ENCODE measurements at places on chromosomes 6 and 20.
A peak's percentile ranks its signal among the peaks of the same experiment; 100 is the strongest.

GRCh38 chr6:69027861-69028260, 392.8 kb downstream of the ADGRB3 start:
- no peak for DNase-seq

DNA sequence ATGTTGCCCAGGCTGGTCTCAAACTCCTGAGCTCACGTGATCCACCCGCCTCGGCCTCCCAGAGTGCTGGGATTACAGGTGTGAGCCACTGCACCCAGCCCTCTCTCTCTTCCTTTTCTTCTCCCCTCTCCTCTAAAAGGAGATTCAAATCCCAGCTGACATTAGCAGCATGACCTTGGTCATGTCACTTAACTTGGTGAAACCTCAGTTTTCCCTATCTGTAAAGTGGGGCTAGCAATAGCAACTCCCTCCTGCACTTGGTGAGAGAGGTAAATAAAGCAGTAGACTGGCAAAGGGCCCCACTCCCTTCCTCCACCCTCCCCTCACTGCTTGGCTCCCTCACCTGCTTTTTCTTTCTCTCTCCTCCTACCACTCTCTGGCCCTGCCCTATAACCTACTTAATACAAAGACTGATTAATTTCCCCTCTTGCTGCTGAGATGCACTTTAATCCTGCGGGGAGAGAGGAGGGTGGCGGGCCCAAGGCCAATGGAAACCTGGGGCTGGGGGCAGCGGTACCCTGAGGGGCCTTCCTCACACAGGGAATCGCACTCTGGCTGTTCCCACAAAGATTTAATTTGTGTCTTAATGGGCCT, 54.2 kb upstream of the ZFAND3 start:
- no peak for DNase-seq

- DNase-seq: no peak
Measured at GRCh38 chr20:22071841-22072240, 366.4 kb downstream of the PAX1 start.

DNA sequence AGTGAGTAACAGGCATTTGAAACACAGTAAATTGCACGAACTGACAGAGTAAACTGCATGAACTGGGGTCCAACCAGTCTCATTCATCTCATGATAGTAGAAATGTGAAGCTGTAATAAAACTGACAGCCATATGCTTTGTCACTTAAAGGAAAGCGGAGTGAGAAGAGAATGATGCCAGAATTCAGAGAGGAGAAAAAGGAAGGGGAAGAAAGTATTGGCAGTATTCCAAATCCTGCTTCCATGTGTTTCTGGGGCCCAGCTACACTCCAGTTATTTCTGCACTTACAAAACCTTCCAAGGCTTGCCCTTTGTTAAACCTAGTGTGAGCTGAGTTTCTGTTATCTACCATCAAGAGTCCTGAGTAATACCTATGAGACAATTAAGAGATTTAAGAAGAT, 17.2 kb downstream of the SNX14 start:
- no peak for DNase-seq

- peak; percentile 58 for DNase-seq
Measured at GRCh38 chr20:62186887-62187866, 4.3 kb downstream of the MTG2 start.

DNA sequence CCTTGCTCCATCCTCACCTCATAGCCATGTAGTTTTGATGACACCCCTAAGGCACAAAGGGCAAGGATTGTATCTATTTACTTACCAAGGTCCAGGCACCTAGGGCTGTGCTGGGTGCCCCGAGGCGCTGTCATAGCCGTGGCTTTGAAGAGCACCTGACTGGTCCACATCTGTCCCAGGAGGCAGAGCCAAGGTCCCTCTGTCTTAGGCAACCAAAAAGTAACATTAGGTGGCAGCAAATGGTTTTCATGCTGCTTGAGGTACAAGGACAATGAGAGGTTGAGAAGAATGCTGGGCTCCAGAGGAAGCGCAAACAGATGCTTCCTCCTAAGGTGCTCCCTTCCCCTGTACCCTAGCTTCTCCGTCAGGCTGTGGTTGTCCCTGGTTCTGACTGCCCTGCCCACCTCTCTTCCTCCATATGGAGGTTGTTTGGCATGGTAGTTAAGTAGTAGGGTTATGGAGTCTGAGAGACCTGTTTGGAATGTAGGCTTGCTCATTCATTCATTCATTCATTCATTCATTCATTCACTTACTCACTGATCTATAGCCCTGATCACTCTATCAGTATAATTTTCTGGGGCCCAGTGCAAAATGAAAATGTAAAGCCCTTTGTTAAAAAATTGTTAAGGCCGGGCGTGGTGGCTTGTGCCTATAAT, 3.0 kb upstream of the UQCC2 start:
- DNase-seq: no peak

- no peak for DNase-seq
Measured at GRCh38 chr6:154041001-154041400, 2.0 kb downstream of the OPRM1 start.

DNA sequence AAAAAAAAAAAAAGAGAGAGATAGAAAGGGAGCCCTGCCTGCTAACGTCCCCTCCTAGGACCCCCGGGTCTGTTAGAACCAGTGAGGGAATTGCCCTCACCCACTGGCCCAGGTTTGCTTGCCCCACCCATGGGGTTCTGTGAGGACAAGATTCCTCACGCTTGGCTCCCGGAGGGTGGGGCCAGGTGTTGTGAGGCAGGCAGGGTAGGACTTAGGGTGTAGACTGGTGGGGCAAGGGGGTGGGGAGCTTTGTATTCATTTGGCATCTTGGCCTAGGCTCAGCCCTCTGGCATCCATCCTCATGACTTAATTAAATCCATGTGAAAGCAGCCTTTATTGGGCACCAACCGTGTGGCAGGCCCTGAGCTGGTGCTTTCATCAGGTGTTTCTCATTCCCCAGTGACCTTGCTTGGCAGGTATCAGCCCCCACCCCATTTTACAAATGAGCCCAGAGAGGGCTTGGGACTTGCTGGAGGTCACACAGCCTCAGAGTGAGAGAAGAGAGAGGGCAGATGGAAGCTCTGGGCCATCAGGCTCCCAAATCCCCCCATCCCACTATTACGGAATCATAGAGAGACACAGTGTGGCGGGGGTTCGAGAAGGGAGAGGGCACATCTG, 19.0 kb downstream of the RAB44 start:
- no peak for DNase-seq

DNA sequence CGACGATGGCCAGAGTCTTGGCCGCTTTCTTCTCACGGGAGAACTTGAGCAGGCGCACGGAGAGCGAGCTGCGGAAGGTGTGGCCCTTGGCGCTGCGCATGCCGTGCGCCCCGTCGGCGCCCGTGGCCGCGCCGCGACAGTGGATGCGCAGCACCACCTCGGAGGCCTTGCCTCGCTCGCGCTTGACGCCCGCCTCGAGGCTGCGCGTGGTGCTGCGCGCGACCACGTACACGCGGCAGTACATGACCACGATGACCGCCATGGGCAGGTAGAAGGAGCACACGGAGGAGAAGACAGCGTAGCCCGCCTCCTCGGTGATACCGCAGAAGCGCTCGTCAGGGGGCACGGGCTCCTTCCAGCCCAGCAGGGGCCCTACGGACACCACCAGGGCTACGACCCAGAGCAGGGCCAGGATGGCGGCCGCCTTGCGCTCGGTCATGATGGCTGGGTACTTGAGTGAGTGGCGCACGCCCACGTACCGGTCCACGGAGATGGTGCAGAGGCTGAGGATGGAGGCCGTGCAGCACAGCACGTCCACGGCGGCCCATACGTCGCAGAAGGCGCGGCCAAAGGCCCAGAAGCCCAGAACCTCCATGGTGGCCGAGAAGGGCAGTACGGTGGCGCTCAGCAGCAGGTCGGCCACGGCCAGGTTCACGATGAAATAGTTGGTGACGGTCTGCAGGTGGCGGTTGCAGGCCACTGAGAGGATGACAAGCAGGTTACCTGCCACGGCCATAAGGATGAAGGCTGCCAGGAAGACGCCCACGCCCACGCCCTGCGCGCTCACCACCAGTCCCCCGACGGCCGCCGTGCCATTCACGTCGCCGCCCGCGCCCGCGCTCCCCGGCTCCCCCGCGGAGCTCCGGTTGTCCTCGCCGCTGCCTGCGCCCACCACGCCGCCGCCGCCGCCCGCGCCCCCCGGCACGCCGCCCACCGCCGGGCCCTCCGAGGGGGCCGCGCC, 232.8 kb upstream of the RNF24 start:
- no peak for DNase-seq

- no peak for DNase-seq
Measured at GRCh38 chr6:54010340-54011276, 100.6 kb upstream of the MLIP start.

- no peak for DNase-seq
Measured at GRCh38 chr6:54094293-54094692, 16.9 kb upstream of the MLIP start.

- no peak for DNase-seq
Measured at GRCh38 chr6:115969930-115970273, 90.8 kb downstream of the FRK start.

GRCh38 chr6:8749465-8749864, 314.1 kb upstream of the SLC35B3 start:
- DNase-seq: no peak

DNA sequence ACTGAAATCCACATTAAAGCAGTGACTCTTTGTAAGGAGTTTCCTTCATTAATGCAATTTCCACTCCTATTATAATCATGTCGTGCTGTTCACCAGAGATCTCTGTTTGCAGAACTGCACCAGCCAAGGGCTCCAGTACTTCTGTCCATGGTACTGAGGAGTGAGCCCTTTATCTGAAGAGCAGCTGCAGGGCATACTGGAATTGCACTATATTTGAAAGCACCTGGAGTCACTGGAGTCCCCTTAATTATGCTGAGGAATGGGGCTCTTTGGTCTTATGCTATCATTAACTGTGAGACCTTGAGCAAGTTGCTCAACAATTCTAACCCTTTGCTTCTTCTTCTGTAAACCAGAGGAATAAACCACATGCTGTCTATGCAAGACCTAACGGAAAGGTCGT, 61.7 kb upstream of the NUP153 start:
- DNase-seq: no peak

- DNase-seq: no peak
Measured at GRCh38 chr6:134341999-134342567, 24.2 kb upstream of the SGK1 start.

GRCh38 chr6:113719064-113719463, 138.1 kb upstream of the MARCKS start:
- DNase-seq: no peak

DNA sequence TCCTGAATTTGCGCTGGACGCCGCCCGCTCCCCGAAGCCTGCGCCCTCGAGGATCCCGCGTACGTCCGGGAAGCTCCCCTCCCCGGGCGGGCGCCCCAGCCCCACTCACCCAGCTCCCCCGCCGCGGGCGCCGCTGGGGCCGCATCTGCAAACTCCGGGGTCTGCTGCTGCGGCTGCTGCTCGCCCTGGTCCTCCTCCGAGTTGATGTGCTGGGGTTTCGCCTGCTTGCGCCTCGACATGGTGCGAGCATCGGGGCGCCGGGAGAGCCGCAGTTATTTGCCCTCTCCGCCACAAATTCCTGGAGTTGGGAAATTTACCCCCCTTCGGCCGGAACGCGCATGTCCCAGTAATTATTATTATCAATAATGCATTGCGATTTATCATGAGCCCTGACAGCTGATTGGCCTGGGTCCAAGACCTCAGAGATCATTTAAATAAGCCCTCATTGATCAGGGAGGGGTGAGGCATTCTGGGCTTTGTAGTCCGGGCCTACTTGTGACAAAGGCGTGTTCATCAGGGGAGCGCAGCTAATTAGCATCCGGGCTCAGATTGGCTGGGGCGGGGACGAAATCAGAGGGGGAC, at the start of gene SALL4:
SALL4 (minus strand) TSS at position 352 of the 582 bp plus-strand sequence; CDS start at position 239, 113 bp downstream.
- no peak for DNase-seq

DNA sequence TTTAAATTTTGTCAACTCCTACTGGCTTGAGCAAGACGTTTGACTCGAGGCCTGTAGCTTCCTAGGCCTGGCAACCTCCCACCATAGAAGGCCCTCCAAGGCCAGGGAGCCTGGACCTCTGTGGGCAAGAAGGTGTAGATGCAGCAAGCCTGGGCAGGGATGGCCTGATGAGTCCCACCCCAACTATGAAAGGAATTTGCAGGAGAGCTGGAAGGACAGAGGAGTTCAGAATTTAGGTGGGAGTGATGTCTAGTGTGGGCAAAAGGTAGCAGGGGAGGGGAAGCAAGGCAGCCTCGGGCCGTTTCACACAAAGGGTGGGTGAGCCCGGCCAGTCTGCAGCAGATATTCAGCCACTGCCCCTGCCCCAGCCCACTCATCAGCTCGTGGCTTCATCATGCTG, 245.2 kb downstream of the CDH26 start:
- DNase-seq: peak; percentile 93

All from RWPE2 (cell line).